ENCODE measurements at places on chromosomes 5 and 9. TPM values are rescaled to one million over a fixed set of nuclear protein-coding genes. Genes with fewer than 3 reads are reported as not detected.

Gene KCNV2
- not detected for total RNA-seq

Gene RLN2
- total RNA-seq: 0.74 TPM

Gene SGCD
- 1.0 TPM for total RNA-seq

Gene RMI1
- total RNA-seq: 9.6 TPM

Gene THBS4
- 0.27 TPM for total RNA-seq

GRCh38 chr5:17441351-17441750, 56.7 kb upstream of the TAF11L2 start:
- DNase-seq: no peak

DNA sequence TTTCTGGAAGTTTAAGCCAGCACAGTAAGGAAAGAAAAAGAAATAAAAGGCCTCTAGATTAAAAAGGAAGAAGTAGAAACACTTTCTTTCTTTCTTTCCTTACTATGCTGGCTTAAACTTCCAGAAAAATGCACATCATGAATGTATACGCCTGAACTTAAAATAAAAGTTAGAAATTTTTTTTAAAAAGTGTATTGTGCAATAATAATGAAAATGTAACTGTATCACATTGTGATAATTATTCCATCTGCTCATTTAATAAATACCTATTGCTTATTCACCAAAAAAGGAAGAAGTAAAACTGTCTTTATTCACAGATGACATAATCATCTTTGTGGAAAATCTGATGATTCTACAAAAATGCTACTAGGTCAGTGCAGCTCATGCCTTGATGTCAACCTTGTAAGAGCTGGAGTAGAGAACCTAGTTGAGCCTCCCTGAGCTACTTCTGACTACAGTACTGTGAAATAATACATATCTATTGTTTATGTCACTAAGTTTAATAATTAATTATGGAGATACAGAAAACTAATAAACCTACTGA, 49.4 kb downstream of the MCTP1 start:
- DNase-seq: no peak

- DNase-seq: no peak
Measured at GRCh38 chr9:17627641-17628040, 48.8 kb downstream of the SH3GL2 start.

- no peak for DNase-seq
Measured at GRCh38 chr9:136773386-136774044, 9.2 kb upstream of the LCN15 start.

DNA sequence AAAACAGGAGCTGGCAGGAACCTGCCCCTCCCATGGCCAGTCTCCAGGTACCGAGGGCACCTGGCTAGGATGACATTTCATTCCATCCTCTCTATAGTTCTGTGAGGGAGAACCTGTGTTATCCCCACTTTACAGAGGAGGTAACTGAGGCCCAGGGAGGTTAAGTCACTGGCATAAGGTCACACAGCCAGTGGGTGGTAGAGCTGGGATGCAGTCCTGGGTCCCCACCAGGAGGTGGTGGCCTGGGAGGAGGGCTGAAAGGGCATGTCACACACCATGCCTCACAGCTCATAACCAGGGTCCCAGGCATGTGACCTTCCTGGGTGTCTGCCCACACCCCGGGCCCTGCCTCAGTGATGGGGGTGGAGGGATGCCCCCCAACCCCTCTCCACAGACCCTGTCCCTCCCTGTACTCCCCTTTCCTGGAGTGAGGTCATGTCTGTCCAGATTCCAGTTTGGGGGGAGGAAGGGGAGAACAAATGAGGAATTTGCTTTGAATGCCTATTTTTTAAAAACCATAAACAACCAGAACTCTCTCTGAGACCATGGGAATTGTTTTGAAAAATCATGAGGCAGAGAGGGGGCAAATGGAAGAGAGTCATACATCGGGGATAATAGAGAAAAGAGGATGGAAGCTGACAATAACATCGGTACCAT, 77.7 kb upstream of the STXBP1 start:
- DNase-seq: no peak

DNA sequence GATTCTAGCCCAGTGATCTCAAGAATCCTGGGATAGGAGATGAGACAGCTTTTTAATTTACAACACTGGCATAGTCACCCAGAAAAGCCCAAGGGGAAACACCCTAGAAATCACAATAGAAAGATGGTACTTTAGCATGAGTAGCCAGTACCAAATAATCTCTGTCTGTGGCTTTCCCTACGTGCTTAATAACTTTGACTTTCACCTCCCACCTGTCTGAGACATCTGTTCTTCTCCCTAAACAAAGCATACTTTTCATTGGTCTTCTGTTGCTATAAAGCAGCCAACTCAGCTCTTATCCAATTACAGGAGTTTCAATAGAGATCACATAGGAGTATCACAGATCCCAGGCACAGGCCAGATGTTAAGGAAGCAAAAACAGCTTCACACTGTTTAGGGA, 10.4 kb downstream of the MARCHF3 start:
- DNase-seq: no peak

DNA sequence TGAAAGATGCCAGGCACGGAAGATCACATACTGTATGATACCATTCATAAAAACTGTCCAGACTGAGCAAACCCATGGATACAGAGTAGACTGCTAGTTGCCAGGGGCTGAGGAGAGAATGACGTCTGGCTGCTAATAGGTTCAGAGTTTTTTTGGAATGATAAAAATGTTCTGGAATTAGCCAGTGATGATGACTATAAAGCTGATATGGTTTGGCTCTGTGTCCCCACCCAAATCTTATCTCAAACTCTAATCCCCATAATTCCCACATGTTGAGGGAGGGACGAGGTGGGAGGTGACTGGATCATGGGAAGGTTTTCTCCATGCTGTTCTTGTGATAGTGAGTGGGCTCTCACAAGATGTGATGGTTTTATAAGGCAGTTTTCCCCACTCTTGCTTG, 37.4 kb downstream of the CAMSAP1 start:
- no peak for DNase-seq

DNA sequence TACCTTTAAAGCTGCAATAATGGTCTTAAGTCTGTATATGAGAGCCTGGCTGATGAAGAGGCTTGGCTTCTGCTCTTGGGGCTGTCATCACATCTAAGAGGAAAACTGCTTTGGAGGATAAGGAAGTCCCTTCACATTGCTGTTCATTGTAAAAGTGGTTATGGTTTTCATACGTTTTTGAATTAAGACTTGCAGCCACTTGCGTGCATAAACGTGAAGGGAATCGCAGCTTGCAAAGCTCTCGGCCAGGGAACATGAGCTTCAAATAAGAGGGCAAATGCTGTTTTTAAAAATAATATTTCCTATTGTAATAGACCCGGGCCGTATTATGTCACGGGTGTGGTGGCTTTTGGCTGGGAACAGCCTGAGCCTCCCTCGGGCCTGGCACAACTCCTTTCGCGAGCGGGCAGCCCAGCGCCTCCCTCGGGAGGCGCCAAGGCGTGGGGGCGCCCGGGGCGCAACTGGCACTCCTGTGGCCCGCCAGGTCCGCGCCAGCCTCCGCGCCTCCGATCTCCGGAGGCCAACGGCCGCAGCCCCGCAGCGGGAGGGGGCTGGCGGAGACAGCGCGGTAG, 538 bp upstream of the ARHGEF28 start:
- DNase-seq: no peak

- no peak for DNase-seq
Measured at GRCh38 chr5:91408710-91409109, 25.6 kb upstream of the ARRDC3 start.

All from colonic mucosa (tissue), 4 donors.